Kidney epithelial cell (primary cell): ENCODE measurements at places on chromosomes 1 and 21. TPM values are rescaled to one million over a fixed set of nuclear protein-coding genes. Genes with fewer than 3 reads are reported as not detected.

GRCh38 chr1:67747671-67748546, 62.9 kb downstream of the GADD45A start:
- no peak for DNase-seq

DNA sequence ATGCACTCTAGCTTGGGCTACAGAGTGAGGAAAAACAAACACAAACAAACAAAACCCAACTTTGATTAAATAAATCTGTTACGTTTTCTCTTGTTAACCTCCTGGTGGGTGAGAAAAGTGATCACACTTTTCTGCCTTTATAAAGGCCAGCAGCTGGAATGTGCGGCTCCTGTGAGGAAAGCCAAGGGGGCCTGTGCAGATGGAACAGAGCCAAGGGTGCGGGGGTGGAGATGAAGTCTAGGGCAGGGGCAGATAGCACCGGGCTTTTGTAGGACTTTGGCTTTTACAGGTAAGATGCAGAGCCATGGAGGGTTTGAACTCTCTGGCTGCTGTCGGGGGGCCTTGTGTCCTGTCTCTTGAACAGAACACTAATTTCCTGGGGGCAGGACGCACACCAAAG, 40.7 kb upstream of the GPR37L1 start:
- DNase-seq, result no peak

DNA sequence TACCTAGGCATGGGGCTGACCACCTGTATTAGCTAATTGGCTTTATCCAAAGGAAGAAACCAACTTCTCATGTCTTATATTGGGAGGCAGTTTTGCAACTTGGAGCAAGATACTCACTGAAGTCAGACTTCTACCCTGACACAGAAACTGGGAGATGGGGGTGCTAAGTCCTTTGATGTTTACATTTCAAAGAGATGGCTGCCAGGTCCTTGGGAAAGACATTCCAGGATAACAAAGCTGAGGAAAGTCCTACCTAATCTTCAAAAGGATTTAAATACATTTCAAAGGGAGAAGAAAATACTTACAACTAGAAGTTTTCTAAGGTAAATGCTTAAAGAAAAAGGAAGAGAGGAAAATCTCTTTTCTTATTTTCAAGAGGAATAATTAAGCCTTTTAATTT, 62.1 kb downstream of the FH start:
- no peak for DNase-seq

GRCh38 chr1:18100491-18101063, 7.0 kb upstream of the IGSF21 start:
- DNase-seq, result no peak

COL11A1 gene
- 0.38 and 0.48 TPM in 2 replicates for total RNA-seq
